GOT3 (cell line): ENCODE measurements at places on chromosomes 2 and 18.

GRCh38 chr2:217399291-217399690 lies 539.4 kb upstream of the TNP1 start:
- no peak for DNase-seq

DNA sequence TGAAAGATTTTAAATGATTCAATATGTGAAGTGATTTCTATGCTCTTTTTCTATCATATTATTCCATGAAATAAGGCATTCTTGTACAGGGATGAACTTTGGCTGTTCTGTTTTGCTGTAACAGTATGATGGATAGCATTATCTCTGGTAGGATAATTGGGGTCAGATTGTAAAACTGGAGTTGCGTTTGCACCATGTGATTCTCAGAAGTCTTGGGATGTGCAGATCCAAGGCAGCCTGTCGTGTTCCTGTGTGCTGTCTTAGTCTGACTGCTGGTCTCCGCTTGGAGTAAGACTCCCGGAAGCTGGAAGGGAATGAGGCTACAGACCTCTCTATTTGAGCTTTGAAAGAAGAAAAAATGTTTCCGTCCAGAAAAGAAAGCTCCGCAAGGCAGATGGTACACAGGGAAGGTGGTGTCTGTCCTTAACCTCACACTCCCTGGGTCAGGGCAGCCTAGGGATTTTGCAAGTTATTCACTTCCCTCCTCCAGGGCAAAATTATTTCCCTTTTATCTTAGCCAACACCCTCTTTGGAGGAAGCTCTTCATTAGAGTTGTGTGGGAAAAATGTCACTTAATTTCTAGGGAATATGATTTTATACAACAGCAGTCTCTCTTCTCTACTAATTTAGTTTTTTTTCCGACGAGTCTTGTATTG lies 250.6 kb downstream of the PTPRM start:
- DNase-seq = no peak

GRCh38 chr2:133418021-133418420 lies 150.2 kb downstream of the NCKAP5 start:
- DNase-seq = no peak

DNA sequence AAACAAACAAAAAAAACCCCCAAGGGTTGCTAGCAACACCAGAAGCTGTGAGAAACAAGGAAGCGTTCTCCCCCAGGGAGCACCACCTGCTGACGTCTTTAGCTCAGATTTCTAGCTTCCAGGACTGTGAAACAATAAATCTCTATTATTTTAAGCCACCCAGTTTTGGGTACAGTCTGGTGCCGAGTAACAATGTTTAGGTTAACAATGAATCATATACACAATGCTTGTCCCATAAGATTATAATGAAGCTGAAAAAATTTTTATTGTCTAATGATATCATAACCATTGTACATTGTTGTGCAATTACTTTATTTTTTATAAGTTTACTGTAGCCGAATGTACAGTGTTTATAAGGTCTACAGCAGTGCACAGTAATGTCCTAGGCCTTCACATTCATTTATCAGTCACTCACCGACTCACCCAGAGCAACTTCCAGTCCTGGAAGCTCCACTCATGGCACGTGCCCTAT lies 72.1 kb upstream of the CAB39 start:
- DNase-seq = no peak

- no peak for DNase-seq
Measured at GRCh38 chr18:74631623-74632350, 34.1 kb downstream of the ZNF407 start.

- DNase-seq = no peak
Measured at GRCh38 chr2:192877159-192877558, 682.4 kb upstream of the TMEFF2 start.

DNA sequence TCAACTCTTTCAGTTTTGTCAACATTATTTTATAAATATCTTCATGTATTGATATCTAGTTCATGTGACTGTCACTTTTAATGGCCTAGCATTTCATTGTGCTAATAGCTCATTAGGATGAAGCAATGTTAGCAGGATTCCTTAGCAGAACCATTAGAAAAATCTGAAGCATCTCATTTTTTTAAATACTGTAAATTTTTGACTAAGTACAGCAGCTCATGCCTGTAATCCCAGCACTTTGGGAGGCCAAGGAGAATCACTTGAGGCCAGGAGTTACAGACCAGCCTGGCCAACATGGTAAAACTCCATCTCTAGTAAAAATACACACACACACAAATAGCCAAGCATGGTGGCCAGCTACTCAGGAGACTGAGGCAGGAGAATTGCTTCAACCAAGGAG lies 15.6 kb upstream of the ANTXR1 start:
- no peak for DNase-seq

DNA sequence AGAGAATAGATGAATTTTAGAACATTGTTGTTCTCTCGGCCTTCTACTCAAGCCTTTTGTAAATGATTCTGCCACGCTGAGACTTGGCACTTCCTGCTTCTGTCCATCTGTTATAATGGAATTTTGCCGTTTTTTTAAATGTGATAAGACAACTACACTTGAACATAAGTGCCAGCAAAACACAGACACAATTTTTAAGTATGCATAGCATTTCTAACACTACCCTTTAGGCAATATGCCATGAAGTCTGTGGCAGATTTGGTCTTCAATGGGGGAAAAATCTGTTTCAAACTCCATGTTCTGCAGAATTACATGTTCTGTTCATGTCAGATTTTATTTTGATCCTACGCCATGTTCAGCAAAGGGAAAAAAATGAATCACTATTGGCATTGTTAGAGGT lies 1170.7 kb upstream of the SLC39A10 start:
- no peak for DNase-seq

DNA sequence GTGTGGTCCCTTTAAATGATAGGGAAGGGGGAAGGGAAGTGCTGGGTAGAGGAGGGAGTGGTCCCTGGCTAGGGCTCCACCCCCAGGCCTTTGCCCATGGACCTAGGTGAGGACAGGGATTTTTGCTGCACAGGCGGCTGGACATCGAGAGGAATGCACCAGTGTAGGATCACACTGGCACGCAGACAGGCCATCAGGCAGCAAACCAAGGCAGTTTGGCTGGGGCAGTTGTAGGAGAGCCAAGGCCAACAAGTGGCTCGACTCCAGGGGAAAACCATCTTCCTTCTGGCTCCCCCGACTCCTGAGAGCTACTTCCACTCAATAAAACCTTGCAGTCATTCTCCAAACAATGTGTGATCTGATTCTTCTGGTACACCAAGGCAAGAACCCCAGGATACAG lies 402.0 kb upstream of the LRRTM1 start:
- DNase-seq = no peak

- no peak for DNase-seq
Measured at GRCh38 chr2:156565066-156565710, 129.0 kb downstream of the GPD2 start.

- DNase-seq = no peak
Measured at GRCh38 chr2:232781765-232782164, 5.4 kb upstream of the KCNJ13 start.

- DNase-seq = no peak
Measured at GRCh38 chr2:42183775-42184174, 14.6 kb downstream of the EML4 start.

- no peak for DNase-seq
Measured at GRCh38 chr2:30625276-30625675, 178.2 kb downstream of the LCLAT1 start.

DNA sequence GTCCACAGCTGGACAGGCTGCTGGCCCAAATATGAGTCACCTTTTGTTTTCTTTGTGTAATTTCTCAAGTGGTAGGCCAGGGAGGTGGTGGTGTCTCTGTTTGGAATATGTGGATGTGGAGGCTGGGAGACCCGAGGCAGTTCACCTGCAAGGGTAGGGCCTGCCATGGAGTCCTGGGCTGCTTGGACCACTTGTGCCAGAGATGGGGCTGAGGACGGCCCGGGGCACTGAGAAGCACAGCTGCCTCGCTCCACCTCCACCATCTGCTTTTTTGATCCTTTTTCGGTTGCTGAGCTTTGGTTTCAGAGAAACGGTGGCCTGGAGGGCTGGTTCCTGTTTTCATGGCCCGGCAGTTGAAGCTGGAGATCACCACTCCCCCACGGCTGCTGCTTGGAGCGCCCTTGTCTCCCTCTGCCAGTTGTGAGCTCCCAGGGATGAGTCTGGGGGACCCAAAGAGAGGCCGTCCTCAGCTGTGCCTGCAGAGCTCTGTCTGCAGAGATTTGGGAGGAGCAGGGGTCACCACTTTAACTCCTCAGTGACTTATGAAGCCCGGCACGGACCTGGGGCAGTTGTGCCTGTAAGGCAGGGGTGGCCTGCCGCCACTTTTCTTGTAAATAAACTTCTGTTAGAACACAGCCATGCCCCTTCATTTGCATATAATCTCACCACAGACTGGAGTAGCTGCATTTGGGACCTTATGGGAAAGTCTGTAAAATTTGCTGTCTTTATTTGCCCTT lies 67.6 kb upstream of the MCFD2 start:
- no peak for DNase-seq

GRCh38 chr18:67217551-67218166 lies 298.9 kb downstream of the DSEL start:
- no peak for DNase-seq

DNA sequence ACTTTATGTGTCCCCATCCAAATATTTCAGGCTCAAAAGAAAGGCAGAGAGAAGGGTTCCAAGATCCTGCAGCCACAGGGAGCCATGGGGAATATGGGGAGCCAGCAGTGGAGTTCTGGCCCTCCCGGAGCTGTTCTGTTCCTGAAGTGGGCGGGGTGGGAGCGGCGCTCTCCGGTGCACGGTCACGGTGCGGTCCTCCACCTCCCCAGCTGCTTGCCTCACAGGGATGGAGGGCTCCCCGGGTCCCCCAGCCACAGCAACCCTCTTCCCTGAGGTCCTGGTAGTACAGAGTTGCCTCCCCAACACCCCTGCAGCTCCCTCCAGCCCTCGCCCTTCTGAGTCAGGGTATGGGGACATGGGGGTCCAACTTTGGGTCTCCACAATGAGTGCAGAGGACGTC lies 26.2 kb upstream of the SNED1 start:
- no peak for DNase-seq

DNA sequence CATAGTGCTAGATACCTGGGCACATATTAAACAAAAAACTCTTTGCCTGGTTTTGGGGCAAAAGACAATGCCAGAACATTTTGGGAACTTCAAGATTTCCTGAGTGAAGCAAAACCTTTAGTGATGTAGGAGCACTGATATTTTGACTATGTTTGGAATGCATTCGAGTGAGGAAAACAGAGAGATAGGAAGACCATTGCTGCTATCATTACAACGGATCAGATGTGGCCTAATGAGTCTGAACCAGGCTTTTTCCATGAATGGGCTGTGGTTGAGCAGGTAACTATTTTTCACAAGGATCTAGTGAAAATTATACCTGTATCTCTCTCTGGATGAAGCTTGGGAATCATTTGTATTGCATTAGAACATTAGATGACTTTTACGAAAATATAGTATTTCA lies 562.2 kb downstream of the DCC start:
- DNase-seq = no peak

DNA sequence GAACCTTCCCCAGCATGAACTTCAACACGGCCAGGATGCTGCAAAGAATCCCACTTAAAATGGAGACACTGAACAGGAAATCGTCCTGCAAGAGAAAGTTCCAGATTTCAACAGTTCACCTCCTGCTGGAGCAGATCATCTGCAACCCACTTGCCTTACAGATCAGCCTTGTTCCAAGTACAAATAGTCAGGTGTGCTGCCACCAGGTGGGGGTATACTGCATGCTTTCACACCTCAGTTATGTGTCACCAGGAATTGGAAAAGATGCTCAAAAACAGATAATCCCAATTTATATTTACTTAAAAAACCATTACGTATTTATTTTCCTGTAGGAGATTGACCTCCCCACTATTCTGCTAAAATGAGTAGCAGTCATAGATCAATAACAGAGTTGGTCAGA lies 212.3 kb downstream of the MGAT5 start:
- no peak for DNase-seq

DNA sequence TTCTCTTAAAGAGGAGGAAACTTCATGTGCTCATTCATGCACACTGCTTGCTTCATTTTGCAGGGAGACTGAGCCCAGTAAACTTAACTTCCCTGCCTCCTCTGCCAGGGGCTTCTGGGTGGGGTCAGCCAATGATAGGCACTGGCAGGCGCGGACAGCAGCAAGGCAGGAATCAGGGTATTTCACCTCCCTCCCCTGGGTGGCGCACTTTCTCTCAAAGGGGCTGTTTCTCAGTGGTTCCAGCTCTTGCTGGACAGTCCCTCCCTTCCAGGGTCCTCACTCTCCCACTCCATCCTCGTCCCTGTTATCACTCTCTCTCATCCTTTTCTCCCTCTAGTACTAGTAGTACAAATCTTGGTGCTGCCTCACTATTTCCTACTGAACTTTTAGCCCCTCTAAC lies 320.5 kb upstream of the ZNF521 start:
- no peak for DNase-seq

DNA sequence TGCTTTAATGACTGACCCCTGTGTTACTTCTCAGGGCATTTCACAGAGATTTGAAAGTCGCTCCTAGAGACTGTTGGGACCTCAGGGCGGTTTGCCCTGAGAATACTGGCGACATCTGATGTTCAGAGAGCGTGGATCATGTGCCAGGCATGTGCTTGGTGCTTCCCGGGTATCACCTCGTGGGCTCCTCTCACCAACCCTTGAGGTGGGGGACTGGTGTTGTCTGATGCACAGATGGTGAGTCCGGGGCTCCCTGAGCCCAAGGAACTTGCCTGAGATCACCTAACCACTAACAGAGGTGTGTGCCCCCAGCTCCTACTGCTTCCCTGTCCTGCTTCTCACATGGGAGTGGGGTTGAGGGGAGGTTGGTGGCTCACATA lies 16.2 kb downstream of the ATOH8 start:
- DNase-seq = no peak

DNA sequence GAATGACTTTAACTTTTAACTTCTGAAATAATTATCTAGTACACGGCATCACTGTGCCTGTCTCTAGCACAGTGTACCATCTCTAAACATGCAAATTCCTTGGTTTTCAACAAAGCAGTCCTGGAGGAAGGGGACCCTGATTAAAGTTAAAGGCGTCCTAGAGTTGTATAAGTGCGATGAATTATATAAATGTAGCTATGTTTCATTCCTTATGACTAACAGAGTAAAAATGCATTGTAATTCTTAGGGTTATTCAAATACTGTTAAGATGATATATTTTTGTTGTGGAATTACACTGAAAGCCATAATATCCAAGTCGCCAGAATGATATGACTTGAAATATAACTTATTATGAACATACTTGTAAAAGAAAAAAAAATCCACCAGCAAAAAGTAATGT lies 544.9 kb upstream of the LINC00305 start:
- DNase-seq = no peak

DNA sequence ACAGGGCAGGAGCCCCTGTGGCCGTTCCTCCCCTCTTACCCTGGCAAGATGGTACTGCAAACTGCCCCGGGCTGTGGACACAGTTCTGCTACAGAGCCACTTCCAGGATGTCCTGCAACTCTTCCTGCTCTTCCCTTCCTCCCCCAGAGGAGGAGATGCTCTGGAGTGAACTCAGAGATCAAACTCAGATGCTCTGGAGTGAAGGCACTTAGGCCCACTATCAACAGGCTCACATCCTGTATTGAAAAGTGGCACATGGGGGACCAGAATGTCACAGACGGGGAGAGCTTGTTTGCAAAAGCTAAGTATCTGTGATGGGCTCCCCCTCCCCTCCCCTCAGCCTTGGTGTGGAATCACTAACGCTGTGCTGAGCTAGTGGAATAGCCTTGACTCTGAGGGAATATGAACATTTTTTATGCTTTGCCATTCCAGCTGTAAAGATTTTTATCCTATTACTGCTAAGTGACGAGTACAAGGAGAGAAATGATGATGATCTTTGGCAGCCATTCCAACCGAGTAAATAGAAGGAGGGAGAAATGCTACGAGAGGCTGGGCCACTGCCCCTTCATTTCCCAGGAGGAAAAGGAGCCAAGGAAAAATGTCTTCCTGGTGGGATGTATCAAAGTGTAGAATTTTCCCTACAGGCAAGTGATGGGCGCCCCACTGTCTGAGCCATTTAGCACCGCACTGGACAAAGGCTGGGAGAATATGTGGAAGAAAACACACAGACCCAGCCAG lies 152.6 kb downstream of the GALNT14 start:
- no peak for DNase-seq
